ENCODE measurements at places on chromosomes 3 and 15. TPM values are rescaled to one million over a fixed set of nuclear protein-coding genes. Genes with fewer than 3 reads are reported as not detected.

GRCh38 chr15:73767806-73768501 lies 14.8 kb upstream of the INSYN1 start:
- DNase-seq, result no peak

- DNase-seq, result no peak
Observed at GRCh38 chr3:123753286-123753685, 130.8 kb downstream of the MYLK start.

GRCh38 chr3:34073111-34073510 lies 274.7 kb downstream of the PDCD6IP start:
- no peak for DNase-seq

GRCh38 chr15:26028086-26028740 lies 165.1 kb upstream of the ATP10A start:
- no peak for DNase-seq

DNA sequence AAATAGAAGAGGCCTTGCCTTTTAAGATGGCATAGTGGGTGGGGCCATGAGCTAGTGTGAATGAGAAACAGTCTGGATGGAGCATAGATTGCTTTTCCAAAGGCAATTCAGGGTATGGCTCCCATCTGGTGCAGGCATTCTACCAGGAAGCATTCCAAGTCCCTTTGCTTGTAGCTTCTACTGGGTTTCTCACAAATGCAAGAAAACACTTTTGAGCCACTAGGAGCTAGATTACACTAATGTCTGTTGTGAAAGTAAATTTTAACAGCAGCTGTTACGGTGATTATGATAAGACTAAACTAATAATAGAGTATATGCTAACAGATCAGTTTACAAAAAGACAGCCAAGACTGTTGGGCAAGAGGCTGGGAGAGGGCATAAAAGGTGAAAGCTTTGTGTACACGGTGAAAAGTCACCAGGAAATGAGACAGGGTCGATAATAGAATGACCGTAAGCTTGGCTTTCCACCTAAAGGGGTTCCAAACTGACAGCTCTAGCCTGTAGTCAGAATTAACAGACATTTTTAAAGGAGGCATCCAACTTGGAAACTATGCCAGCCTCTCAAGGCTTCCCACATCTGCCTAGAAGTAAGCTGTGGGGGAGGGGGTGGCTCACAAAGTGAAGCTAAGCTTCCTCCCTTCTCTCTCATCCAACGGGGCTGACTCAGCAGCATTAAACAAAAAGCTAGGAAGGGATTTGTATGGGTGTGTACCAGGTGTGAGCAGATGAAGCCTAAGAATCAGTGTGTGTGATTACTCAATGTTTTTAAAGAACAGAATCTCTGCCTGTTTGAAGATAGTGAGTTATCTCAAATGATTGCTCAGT lies 61.1 kb upstream of the GPD1L start:
- no peak for DNase-seq

Gene RABL3
- 7.6 TPM for total RNA-seq

DNA sequence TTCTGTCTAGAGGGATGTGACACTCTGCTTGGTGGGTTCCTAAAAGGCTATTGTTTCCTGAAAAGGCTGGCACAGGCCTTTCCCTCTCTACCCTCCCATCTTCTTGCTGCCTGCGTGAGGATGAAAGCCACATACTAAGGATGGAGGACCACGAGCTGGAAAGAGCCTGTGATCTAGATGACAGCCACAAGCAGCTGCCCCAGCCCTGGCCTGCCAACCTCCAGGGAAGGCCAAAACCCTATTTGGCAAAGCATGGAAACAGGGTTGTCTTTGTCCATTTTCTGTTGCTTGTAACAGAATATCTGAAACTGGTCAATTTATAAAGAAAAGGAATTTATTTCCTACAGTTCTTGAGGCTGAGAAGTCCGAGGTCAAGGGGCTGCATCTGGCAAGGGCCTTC lies 144.5 kb downstream of the FBLN2 start:
- DNase-seq, result no peak

DNA sequence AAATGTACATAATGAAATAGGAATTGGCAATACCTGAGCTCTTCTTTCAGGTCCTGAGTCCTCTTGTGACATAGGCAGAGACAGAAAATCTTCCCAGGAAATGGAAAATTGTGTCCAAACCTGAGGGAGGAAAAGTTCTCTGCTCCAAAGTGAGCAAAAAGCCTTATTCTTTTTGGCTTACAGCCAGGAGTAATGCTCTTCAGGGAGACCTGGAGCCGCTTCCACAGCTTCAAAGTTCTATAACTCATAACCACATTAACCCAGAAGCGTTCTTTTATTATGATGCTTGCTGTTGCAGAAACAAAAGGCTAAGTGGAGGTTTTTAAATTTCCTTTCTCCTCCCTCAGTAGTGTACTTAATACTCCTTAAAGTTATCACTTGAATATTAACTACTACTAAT lies 633 bp downstream of the IGSF10 start:
- DNase-seq, result no peak

GRCh38 chr3:177197727-177198460 lies 612 bp upstream of the TBL1XR1 start:
- peak; percentile 57 for DNase-seq

Gene GPR62
- total RNA-seq, result 0.82 TPM

Gene SYNPR
- 2.7 TPM for total RNA-seq

DNA sequence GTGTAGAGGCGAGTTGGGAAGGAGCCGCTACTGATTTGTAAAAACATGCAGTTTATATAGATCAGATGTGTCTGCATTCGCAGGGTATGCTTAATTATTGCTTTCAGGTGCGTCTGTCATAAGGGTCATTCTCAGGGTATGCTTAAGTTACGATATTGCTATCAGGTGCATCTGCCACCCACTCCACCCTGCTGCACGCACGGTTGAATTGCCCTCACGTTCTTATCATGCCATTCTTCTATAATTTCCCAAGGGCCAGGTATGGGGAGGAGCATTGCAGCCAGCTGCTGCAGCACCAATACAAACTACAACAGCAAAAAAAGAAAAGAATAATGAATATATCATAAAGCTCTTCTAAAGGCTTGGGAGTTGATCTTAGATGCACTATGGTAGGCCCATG lies 230.0 kb downstream of the KBTBD8 start:
- no peak for DNase-seq

Gene JMJD7
- 11.7 TPM for total RNA-seq

GRCh38 chr15:56339594-56339993 lies 25.6 kb upstream of the TEX9 start:
- DNase-seq, result no peak

DNA sequence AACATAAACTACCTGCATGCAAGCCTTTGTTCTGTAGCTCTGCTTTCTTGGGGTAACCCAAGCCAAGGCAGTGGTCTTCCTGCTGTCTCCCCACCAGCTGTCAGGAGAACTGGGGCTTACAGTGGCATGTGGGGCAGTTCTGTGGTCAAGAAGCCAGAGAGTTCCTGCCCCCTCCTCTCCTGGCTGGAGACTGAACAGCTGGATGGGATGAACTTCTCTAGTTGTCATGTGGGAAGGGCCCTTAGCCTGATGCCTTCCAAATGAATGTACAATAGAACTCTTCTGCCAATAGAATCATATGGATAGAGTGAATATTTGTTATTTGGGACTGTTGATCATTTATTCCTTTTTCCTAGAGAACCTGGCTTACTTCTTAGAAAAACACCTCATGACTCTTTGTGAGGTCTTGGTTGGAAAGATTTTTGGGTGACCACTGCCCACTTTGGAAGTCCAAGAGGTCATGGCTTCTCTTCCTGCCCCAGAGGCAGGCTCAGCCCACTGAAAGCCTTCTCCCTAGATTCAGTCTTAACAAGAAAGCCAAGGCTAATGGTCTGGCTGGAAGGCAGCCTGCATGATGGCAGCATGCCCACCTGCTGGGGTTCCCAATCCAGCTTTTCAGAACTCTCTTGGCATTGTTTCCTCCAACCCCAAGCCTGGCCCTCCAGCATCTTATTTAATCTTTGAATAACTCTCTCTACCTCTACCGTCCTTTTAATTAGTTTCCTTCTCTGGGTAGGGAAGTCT lies 462.9 kb upstream of the PROK2 start:
- DNase-seq, result no peak

DNA sequence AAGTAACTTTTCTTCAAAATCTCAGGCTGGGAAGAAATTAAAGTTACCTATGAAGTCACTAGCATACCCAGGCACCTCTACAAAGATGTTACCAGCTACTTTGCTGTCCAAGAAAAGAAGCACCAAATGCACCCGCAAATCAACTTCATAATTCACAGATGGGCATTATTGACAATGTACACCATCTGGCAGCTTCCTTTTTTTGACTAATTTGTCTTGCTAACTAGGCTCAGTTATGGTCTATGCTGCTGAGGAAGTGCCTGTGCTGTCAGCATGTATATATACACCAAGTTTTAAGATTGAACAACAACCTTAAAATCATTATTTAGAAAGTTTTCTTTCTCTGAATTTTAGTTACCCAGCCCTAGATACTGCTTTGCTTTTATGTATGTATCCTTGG lies 93.8 kb downstream of the NSUN3 start:
- no peak for DNase-seq

GRCh38 chr3:155594526-155595187 lies 150.2 kb downstream of the PLCH1 start:
- DNase-seq, result no peak

- DNase-seq, result no peak
Observed at GRCh38 chr3:108062051-108062450, 28.8 kb downstream of the CD47 start.

GRCh38 chr3:39970982-39971381 lies 161.6 kb downstream of the MYRIP start:
- DNase-seq, result no peak

Gene VIPR1
- total RNA-seq, result 21.0 TPM

- no peak for DNase-seq
Observed at GRCh38 chr15:48527517-48527916, 118.0 kb downstream of the FBN1 start.

Gene LRIG1
- total RNA-seq, result 179 TPM

DNA sequence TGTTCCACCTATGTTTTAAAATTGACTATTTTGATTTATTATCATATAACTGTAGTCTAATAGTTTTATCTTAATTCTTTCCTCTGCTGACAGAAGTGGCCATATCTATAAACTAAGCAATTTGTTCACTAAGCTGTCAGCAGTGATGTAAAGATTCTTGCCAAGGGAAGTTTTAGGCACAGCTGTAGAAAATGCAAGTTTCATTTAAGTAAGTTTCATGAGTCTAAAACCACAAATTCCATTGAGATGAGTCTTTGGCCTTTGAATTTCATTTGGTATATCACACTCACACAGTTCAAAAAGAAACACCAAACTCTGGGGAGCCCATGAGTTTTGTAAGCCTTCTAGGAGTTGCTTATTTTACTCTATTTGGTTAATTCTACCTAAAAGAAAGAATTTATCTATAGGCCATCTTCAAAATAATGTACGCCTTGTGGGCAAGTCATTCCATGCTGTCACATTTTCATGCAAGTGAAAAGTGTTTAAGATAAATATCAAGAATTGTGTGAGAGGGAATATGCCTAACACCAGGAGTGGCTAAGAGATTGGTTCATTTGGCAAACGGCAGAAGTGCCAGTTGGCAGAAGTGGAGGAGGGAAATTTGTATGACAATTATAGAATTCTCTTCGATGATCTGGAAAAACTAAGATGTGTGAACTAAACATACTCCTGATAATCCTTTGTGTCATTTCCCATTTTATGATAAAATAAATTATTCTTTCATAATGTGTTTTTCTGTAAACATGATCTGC lies 292.9 kb downstream of the ZIC4 start:
- no peak for DNase-seq

- no peak for DNase-seq
Observed at GRCh38 chr15:95503640-95504225, 826.8 kb upstream of the NR2F2 start.

- no peak for DNase-seq
Observed at GRCh38 chr3:128493570-128494366, 767 bp upstream of the GATA2 start.

DNA sequence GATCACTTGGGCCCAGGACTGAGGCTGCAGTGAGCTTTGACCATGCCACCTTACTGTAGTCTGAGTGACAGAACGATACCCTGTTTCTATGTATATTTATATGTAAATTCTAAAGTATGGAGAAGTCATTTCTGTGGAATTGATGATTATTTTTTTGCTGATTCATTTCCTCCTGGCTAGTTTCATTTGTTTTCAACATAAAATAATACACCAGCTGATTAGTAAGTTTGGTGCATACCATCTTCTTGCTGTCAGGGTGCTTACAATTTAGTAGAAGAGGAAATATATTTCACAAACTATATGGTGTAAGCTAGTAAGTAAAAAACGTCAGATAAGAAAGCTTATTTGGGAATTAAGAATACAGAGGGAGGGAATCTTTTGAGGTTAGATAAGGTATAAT lies 36.0 kb downstream of the SLC25A26 start:
- DNase-seq, result no peak

DNA sequence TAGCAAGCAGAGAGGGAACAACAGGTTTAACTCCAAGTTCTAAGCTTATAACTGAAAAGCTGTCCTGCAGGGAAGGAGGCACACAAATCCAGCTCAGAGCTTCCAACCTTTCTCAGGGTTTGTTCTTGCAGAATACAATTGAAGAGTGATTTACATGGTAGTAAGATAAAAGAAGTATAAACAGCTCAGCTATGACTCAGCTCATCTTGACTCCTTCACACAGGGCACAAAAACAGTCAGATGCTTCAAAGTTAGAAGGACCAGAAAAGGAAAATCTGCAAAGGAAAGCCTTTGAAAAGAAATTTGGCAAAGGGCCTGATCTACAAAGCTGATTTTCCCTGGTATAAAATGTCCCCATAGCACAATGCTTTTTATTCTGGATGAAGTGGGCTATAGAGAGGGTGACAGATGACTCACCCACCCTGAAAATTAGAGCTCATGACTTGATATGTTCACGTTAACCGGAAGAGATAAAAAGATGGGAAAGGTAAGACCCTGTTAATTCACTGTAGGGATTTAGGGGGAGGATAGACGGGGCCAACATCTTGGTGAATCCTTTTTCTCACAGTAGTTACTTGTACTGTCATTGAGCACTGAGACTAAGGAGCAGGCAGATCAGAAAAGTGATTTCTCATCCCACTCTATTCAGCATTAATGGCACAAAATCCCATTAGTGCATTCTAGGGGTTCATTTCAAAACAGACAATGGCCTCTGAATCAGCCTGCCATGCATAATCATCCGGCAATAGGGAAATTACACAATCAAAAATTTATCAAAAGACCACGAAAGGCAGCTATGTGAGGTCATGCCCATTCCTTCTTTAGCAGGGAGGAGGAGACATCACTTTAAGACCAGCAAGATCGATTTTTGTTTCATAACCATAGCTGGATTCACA lies 143.5 kb downstream of the GAP43 start:
- no peak for DNase-seq

Gene ABHD6
- total RNA-seq, result 11.3 TPM

DNA sequence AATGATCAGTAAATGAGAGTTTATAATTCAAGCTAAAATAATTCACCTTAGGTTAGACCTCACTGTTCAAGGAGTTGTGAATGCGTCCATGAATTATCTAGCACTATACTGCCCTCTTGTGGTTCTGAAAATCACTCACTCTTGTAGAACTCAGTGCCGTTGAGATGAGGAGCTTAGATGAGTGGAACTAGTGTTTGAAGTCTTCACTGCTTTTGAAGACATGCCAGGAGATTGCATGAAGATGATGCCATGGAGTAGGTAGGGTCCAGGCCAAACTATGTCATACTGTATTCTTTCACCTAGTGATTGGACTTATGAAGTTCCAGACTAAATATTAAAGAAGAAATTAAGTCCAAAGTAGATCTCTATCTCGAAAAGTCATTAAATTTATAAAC lies 28.8 kb downstream of the LYSMD4 start:
- no peak for DNase-seq
